ENCODE measurements at places on chromosomes 16 and 17.

DNA sequence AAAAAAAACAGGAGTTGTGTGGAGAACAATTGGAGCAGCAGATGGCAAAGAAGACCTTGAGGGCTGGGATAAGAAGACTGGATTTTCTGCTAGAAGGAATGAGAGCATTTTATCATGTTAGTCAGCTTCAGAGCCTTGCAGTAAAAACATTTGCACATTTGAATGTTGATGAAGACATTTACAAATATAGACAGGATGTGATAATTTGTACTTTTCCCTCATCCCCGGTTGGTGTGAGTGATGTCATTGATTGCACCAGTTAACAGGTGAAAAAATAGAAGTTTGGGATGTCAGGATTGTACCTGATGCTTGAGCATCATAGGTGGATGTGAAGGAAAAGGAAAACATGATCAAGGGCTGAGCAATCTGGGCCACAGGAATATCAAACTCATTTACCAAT, 22.6 kb upstream of the MAPK3 start:
- no peak for DNase-seq

DNA sequence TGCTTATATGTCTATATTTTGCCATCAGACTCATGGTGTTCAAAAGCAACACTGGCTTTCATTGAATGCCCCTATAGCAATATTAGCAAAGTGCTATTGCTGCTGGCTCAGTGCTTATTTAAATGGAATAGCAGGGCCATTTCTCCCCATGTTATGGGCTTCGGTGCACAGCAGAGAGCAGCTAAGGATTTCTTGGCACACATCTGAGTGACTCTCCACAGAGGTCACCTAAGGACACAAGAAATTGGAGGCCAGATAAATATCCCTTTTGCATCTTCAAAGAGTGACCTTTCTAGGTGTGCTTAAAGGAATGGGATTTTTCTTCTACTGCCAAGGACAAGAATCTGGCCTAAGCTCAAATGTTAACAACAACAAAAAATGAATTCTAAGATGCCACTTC, 751.8 kb downstream of the CDH11 start:
- DNase-seq: no peak

DNA sequence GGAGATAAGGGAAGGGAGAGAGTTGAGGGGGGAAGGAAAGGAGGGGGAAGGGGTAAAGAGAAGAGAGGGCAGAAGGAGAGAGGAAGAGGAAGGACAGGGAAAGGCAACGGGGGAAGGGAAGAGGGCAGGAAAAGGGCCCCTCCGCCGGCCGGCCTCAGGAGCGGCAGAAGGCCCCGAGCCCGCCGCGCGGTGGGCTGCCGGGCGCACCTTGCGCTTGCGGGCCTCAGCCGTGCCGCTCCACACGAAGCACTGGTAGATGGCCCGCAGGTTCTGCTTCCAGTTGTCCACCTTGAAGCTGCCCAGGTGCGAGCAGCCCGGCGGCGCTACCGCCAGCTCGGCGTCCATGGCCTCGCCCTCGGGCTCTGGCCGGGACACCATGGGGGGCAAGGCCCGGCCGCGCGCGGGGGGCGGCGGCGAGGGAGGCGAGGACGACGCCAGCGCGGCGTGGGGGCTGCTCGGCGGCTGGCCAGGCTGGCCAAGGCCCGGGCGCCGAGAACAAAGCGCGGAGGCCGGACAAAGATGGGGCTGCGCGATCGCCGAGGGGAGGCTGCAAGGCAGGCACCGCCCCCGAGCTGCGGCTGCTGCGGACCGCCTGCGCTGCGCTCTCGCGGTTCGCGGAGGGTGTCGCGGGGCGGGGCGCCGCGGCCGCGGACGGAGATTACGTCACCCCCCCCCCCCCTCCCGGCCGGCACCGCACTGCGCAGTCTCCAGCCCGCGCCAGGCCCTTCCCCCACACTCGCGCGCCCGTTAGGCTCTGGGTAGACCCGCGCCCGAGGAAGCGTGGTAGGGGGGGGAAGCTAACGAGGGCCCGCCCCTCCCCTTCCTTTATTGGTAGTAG, at the start of gene USP22:
Gene USP22, minus strand, starts transcription at position 554 of the 838 bp plus-strand sequence. Its CDS starts 176 bp downstream, at position 378.
- no peak for DNase-seq

GRCh38 chr16:52234626-52235025, 312.3 kb downstream of the TOX3 start:
- no peak for DNase-seq

GRCh38 chr17:63881935-63882601, at the start of gene GH2:
GH2 (minus strand) TSS chr17:63881944; CDS start chr17:63881801, 143 bp downstream.
- DNase-seq: peak; percentile 79

DNA sequence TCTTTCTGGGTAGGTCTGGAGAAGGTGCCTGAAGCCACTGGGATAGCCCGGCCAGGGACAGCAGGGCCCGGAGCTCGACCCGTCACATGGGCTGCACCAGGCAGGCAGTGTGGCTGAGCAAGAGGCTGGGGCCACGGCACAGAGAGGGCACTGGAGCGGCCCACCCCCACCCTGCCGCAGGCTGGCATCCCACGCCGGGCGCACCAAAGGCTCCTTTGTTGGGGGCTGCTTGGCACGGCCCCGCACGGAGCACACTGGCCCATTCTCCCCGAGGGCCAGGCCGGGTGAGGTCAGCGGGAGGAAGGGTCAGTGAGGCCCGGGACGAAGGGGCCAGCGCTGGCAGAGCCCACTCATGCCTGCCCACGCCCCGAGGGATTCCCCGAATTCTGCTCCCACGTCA, 36.5 kb upstream of the PVALEF start:
- DNase-seq: no peak

DNA sequence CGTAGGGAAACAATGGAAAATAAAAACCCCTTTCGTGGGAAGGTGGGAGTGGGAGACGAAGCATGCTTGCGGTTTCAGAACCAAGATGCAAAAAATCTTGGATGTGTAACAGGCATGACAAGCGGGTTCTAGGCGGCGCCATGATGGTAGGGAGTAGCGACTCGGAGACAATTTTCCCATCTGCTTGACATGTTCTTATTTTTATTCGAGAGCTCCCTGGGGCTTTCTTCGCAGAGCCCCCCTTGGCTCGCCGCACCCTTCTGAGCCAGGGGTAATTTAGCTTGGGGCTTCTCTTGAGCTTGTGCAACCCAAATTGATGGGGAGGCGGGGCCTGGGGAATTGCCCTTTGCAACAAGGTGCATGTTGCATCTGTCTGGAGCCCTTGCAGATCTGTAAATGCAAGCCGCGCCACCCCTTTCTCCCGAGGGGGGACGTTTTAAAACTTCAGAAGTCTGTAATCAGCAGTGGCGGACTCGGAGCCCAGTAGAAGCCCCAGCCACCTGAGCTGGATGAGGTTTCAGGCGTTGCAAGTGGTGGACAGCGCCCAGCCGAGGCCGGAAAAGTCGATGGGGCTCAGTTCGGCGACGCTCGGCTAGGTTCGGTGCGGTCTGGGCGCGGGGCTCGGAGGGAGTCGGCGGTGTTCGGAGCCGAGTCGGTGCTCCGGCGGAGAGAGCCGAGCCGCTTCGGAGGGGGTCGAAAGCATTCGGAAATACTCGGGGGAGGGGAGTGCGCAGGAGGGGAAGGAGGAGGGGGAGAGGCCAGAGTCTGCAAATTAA, 2.9 kb downstream of the GNAO1 start:
- peak; percentile 95 for DNase-seq

- no peak for DNase-seq
Observed at GRCh38 chr17:72164158-72164739, 43.4 kb downstream of the SOX9 start.

DNA sequence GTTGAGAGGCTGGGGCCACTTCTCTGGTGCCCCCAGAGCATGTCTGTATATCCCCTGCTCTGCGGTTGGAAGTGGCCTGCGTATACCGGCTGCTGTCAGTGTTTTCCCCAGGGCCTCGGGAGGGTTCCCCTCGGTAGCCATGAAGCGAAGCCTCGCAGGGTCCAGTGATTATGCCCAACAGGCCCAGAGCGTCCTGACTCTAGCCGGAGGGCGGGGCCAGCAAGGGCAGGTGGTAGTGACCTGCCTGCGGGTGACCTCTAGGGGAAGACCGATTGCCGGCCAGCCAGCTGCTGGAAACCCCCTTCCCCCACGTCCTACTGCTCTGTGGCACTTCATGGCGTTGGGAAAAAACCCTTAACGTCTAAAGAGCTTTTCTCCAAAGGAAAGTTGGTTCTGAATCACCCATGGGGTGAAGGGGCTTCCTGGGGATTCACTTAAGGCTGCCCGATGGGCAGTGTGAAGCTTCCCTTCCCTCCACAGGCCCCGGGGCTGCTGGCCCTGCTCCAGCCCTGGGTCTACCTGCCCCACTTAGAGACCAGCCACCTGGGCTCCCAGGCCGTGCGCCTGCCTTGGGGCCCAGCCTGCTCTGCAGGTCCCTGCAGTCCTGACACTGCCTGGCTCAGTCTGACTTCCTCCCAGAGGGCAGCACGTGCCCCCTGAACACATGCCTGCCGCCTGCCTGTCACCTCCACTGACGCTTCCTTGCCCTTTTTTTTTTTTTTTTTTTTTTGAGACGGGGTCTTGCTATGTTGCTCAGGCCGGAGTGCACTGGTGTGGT, 72.8 kb downstream of the SOCS1 start:
- no peak for DNase-seq

DNA sequence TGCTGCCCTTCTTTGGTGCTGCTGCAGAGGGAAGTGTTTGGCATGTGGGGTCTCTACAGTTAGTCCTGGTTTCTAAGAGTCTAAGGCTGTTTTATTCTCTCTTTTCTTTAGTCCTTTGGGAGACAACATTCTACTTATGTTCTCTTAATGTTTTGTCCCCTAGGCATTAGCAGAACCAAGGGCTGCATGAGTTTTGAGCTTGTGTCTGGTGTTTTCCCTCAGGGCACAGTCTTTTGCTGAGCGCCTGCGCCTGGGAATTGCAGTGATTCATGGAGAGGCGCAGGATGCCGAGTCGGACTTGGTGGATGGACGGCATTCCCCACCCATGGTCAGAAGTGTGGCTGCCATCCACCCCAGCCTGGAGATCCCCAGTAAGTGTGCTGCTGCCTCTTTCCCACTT, 41.1 kb upstream of the SLC5A10 start:
- DNase-seq: no peak

DNA sequence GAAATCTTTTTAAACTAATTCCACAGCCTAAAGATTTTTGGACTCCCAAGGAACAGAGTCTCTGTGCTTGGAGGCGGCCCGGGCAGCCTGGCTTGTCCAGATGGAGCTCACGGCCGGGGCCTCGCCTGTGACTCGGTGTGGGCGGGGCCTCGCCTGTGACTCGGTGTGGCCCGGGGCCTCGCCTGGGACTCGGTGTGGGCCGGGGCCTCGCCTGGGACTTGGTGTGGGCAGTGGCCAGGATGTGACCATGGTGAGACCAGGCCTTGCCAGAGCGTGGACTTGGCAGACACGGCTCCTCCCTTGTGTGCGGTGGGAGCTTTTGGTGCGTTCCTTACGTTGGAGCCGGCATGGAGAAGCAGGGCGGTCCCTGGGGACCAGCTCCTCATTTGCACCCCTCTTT, 92.3 kb downstream of the METRNL start:
- no peak for DNase-seq

DNA sequence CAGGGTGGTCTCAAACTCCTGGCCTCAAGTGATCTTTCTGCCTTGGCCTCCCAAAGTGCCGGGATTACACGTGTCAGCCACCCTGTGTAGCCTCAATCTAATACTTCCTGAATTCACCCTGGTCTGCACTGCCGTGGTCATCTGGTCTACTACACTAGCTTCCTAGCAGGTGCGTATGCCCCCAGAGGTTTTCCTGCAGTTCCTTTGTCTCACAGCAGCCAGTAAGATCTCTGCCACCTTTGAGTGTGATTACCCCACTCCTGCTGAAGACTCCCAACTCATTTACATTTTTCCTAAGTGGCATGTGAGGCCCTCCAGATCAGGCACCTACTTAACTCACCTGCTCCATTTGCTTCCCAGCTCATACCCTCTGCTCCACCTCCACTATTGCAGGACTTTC, 5.1 kb upstream of the DDX19A start:
- no peak for DNase-seq

- DNase-seq: no peak
Observed at GRCh38 chr16:26005336-26005735, 313.6 kb downstream of the HS3ST4 start.

DNA sequence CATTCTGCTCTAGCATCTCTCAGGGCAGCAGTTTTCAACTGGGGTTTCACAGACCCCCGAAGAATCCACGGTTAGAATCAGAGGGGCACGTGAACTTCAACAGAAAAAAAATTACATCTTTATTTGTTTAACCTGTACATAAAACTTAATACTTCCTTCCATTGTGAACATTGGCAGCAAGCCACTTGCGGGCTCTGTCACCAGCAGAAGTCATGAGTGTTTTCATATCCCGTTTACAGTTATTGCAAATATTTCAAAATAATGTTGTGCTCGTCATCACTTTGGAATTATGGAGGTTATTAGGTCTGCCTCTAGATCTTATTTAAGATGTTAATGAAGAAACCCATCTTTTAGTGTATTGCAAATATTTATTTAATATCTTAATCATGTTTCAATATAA, 109.8 kb downstream of the SDR42E1 start:
- no peak for DNase-seq
